ENCODE measurements at places on chromosomes 1 and 21.

GRCh38 chr1:196403803-196404690 is 204.2 kb downstream of the KCNT2 start:
- no peak for DNase-seq

- DNase-seq: no peak
Measured at GRCh38 chr1:247210062-247210375, 38.2 kb upstream of the ZNF124 start.

DNA sequence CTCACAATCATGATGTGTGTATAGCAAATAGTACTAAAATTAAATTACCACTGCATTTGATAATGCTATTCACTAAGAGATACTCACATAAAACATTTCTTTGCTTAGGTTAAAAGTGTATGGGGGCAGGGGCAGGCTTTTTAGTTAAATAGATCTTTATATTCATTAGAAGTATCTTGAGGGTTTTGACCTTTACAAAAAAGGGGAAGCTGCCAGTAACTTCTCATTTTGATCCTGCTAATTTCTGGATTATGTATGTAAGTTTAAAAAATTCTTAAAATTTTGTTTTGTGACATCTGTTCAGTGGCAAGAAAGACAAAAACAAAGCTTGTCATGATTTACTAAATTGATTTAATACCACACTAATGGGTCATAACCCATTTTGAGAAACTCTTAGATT is 45.8 kb upstream of the S1PR1 start:
- no peak for DNase-seq

DNA sequence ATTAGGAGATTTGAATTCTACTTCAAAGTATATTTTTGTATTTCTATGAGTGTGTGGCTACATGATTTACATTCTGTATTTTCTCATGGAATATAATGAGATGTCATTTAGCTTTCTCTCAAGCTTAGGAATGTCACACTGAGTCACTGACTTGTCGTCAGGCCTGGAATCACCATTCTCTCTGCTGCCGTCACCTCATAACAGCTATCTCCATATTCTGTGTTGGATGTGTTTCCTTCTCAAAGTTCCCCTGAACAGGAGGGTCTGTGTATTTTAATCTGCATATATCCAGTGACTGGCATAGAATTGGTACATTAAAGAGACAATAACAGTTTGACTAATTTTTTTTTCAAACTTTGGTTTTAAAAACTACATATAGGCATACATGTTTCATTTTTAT is 35.9 kb downstream of the LYPLAL1 start:
- DNase-seq: no peak

- DNase-seq: no peak
Measured at GRCh38 chr1:31926853-31927660, 11.1 kb downstream of the PTP4A2 start.

- peak; percentile 48 for DNase-seq
Measured at GRCh38 chr1:44801491-44802305, 1.5 kb downstream of the PLK3 start.

DNA sequence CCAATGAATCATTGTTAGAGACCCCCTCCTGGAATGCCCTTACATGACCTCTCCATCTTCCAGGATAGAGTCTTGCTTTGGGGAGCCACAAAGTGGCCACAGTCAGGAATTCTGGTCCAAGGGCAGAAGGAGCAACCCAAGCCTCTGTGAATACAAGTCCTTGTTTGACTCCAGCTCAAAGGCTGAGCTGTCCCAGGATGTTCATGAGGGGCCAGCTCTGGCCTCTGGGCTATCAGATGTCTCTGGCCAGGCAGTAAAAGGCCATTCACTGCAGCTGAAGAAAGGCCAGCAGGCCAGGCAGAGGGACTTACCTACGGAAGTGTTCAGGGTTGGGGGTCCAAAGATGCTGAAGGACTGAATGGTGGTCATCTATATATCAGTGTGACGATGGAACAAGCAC is 98.3 kb upstream of the IPO9 start:
- DNase-seq: no peak

DNA sequence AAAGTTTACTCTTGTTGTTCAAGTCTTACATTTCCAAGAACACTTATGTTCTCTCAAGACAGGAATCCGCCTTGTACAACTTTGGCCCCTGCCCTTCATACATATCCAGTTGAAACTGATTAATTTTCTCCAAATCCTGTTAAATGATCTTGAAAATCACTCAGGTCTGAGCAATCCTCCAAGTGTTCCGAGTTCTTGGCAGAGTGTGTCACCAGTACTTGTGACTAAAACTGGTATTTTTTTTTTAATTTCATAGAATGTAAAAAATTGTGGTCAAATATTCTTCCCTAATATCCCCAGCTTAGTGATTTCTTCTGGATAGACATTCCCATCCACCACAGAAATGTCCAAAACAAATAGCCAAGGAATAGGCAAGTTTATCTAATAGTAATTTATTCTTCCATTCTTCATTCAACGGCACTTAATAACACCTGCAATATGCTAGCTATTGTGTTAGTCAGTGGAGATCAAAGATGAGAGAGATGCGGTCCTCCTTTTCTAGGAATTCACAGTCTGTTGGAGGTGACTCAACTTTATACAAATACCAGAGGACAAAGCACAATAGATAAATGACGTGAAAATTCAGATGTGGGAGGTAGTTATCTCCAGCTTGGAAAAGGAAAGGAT is 71.4 kb downstream of the DIRAS3 start:
- no peak for DNase-seq

DNA sequence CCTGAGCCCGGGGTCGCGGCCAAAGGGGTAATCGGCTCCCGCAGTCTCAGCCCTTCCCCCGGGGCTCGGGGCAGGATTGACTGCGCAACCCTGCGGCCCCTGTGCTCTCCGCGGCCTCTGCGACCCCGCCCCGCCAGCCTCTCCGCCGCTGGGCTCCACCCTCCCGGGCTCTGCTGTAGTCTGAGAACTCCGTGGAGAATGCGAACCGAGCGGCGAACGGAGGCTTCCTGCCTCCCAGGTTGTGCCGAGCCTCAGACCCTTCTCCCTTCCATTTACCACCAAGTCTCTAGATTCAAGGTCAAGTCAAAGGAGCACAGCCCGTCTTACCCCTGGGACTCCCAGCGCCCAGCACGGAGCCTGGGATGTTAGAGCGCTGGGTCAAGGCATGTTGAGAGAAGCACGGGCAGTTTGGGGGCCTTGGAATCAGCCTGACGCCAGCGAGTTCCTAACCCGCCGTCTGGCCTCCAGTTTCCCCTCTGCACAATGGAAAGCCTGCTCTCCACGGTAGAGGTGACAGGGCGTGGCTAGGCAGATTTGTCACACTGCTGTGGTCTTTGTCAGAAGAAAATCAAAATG is 3.0 kb downstream of the ATP2B4 start:
- DNase-seq: peak; percentile 70

DNA sequence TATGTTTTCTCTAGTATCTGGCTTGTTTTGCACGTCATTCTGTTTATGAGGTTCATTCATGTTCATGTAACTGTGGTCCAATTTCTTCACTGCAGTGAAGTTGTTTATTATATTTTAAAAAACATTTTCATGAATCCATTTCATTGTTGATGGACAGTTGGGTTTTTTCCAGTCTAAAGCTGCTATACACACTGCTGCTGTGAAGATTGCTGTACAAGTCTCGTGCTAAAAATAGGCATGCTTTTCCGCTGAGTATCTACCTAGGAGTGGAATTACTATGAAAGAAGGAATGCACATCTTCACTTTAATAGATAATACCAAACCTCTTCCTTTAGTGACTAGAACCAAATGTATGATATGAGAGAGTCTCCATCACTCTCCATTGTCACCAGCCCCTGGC is 49.0 kb upstream of the ETS2 start:
- no peak for DNase-seq

Measured in CD4-positive, alpha-beta T cell treated with Interleukin-6 for 4 hours (primary cell).